ENCODE measurements at places on chromosomes 12 and 14.

GRCh38 chr14:69373104-69373503 lies 25.0 kb downstream of the ERH start:
- DNase-seq, result no peak

GRCh38 chr14:71726580-71727021 lies 205.6 kb upstream of the RGS6 start:
- DNase-seq, result no peak

- no peak for DNase-seq
Observed at GRCh38 chr12:78229591-78230101, 399.0 kb downstream of the NAV3 start.

DNA sequence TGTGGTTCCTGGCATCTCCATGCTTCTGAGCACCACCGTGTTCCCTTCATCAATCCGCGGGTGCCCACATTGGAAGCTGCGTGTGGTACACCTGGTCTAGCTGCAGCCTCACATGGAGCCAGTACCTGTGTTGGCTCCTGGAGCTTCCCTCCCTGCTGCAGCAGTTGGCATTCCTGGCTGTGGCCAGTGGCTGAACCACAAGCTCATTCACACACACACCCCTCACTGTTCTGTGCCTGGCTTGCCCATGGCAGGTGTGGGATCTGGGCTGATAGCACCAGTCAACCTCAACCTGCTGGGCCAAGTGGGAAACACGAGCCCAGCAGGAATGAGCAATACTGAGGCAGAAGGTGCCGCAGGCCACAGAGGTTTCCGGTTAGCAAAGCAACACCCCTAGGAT lies 256.2 kb upstream of the LRFN5 start:
- no peak for DNase-seq
